AG09319 (cell line): ENCODE measurements at places on chromosomes 7 and 10.

DNA sequence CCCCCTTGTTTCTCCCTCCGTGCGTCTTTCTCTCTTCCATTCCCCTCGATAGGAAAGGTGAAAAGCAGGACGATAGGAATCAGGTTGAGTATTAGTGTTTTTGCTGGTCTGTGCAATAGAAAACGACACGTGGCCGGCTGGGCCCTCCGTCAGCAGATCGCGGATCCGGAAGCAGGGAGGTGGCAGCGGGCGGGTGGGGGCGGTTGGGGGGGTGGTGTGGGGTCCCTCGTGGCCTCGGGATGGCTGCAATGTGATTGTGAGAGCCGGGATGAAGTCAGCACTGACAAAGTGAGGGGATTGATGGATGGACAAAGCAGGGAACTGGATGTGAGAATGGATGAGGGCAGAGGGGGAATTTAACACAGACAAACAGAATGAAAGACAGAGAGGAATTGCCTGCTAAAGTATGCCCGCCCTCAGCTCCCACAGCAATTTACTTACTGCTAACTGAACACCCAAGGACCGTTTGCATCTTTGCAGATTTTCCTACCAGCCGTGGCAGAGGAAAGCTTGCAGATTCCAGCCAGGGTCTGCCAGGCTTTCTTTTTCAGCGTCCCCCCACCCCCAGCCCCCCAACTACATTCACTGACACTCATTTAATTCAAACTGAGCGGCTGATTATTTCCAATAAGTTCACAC lies 280.9 kb downstream of the LRMDA start:
- DNase-seq, result no peak

DNA sequence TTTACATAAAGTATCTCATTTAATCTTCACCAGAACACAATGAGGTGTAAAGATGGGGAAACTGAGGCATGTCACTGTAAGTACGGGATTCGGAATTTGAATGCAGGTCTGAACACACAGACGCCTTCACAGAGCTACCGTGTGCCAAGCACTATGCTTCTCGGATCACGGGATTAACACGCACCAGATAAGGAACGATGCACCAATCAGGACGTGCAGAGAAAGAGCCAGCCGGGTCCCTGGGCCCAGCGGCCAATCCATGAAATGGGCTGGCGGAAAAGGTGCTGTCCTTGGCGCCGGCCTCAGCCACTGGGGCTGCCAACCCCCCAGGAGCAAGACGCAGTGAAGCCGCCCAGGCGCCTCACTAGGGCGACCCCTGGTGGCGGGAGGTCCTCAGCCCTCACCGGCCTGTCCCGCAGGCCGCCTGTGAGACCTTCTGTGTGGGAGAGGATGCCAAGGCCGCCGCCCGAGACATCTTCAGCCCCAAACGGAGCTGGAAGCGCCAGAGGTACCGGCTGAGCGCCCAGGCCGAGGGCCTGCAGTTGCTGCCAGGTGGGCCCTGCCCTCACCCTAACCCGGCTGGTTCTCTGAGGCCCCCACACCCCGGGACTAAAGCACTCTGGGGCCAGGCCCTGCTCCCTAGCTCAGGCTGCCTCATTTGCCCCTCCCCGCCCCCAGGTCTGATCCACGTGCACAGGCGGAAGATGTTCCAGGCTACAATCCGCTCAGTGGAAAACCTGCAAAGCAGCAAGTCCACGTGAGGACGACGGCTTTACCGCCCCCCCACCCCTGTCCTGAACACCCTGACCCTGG lies 15.6 kb downstream of the ATG9B start:
- no peak for DNase-seq

GRCh38 chr7:90629297-90629918 lies 33.3 kb downstream of the CDK14 start:
- no peak for DNase-seq

DNA sequence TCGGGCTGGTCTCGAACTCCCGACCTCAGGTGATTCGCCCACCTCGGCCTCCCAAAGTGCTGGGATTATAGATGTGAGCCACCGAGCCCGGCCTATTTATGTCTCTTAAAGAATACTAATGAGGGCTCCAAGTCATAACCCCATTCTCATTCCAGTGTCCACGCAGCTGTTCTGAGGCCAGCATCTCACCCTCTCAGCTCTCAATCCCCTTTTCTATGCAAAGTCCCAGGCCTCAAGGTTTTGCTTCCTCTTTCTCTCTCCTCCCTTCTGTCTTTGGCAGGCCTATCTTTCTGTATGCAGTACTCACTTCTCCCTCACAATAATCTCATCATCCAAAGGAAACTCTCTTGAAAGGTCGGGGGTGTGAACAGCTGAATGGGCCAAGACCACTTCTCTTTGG lies 28.0 kb upstream of the VSIR start:
- DNase-seq, result no peak

DNA sequence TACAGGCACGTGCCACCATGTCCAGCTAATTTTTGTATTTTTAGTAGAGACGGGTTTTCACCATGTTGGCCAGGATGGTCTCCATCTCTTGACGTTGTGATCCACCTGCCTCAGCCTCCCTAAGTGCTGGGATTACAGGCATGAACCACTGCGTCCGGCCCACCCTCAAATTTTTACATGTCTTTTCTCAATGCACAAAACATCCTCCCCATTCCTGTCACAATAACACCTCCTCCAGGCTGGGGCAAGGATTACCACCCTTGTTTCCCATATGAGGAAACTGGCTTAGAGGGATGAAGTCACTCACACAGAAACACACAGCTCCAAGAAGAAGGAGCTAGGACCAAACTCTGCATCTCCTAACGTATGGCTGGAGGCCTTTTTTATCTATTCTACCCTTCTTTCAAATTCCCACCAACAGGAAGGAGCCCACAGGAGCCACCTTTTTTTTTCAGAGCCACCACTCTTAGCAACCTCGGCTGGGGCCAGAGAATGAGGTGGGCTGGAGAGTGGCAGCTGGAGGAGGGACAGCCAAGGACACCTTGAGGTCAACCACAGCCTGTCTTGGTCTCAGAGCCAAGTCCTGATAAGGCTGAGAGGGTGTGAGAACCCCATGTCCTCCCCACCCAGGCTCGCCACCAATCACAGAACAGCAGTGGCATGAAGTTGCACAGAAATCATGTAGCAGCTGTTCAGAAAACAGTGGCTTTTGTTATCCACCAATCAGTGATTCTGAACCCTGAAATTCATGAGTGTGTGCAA lies 113.1 kb upstream of the PDLIM1 start:
- no peak for DNase-seq

GRCh38 chr10:6177880-6178281 lies 24.9 kb upstream of the PFKFB3 start:
- DNase-seq, result no peak

GRCh38 chr7:129493555-129493954 lies 8.8 kb upstream of the SMKR1 start:
- no peak for DNase-seq

DNA sequence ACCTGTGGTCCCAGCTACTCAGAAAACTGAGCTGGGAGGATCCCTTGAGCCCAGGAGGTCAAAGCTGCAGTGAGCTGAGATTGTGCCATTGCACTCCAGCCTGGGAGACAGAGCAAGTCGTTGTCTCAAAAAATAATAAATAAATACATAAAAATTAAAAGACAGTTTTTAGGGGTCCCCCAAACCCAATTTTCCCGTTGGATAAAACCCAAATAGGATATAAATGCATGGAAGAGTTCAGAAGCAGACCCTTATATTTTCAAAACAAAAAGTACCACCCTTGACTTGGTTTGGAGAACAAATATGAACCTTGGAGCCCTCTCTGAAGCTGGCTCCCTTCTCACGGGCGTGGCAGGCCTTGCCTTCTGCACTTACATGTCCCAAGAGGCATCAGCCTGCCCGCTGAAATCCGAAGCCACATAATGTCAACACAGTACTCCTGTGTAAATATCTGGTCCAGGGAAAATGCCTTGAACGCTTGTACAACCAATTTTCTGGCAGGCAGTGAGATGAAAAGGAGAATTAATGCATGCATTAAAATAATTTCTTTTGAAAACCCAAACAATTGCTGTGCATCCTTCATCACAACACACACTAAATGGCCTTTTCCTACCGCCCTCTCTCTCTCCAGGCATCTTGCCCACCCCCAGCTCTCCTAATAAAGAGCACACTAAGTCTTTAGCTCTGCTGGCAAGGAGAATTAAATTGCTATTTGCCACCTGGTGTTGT lies 46.4 kb upstream of the PARD3 start:
- DNase-seq, result peak; percentile 36

- no peak for DNase-seq
Observed at GRCh38 chr7:140033036-140033435, 29.7 kb downstream of the PARP12 start.

GRCh38 chr10:43174969-43175368 lies 36.7 kb downstream of the CSGALNACT2 start:
- DNase-seq, result no peak

DNA sequence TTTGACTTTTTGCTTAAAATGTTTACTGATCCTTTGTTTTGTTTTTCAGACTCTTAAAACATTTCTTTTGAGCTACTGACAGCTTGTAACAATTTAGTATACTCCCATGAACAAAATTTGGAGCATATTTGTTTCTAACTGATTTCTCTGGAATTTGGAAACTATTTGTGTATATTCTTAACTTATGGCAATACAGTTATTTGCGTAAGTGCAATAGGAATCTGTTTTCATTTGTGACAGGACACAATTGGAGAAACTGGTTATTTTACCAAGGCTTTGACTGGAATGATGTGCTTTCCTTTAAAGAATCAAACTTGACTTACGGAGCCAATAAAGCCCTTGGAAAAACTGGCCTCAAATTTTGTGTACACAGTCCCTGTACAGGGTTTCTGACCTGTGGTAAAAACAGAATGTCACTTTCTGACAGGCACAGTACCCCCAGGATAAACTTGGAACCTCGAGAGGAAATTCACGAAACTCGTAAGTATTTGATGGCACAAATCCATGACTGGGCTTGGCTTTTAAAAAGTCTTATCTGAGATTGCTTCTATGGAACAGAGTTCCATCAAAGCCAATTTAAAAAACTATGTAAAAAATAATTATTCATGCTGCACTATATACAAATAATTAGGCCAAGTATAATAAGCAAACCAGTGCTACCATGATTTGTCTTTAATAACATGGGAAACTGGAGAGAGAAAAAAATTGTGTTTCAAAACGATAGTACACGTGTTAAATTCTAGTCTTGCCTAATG lies 70.4 kb downstream of the ST8SIA6 start:
- no peak for DNase-seq

- DNase-seq, result no peak
Observed at GRCh38 chr7:132499487-132499886, 76.8 kb downstream of the PLXNA4 start.

DNA sequence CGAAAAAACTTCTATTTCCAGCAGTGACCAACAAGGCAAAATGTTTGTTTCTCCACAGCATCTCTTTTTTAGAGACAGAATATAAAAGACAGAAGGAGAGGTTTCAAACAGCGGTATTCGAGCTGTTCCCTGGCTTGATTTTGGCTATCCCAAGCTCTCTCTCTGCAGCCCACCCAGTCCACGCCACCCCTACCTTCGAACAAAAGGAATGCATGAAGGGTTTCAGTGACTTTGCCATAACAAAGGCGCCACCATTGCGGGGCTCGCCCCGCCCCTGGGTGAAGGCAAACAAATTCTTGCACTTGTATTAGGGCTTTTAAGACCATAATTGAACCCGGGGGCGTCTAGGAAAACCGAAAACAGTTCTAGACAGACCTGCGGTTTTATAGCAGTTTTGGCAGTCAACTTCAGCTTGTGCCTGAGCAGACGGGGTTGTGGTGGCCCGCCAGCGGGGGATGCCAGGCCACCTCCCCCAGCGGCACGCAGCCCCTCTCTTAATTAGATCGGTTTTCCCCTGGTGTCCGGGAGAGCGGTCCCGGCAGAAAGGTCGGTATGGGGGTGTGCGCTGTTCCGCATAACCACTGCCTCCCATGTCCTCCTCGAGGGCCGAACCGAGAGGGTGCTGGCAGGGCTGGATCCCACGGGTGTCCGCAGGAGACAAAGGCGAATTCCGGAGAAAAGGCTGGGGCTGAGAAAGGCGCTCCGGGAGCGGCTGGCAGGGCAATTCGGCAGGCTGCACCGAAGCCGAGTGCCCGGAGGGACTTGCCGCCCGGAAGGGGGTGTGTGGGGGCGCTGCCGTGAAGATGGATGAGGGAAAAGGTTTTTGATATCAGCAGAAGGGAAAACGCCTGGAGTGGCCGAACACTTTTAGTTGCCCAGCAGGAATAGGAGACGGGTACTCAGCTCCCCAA lies 2.7 kb upstream of the HOXA11 start:
- no peak for DNase-seq

DNA sequence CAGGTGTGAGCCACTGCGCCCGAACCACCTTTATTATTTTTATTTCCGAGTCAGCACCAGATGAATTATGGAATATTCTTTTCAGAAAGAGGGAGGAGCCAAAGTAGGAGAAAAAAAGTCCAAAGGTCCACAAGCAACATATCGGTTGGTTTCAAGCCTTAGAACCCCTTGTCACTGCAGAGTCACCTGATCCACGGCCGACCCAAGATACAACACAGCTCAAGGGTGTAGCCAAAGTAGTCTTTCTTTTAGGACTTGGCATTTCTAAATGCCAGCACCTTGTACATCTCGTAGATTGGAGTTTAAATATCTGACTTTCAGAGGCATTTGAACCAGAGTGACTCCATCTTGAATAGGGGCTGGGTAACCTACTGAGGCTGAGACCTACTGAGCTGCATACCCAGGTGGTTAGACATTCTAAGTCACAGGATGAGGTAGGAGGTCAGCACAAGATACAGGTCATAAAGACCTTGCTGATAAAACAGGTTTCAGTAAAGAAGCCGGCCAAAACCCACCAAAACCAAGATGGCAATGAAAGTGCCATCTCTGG lies 113.9 kb upstream of the ANLN start:
- DNase-seq, result no peak
